ENCODE measurements at places on chromosomes 11 and 22.

DNA sequence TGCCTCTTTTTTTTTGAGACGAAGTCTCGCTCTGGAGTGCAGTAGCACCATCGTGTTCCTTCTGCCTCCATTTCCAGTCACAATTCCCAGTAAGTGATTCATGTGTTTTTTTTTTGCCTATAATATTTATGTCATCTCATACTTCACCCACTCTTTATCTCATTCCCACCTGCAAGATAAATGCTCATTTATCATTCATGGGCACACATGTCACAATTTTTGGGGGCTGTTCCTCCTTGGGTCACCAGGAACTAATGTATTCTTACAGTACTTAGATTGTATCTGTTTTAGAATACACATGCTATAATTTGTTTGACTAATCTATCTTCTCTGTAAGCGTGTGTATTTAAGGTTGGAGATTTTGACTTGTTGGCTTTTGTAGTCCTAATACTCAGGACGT, 222.7 kb downstream of the SWAP70 start:
- DNase-seq = no peak

DNA sequence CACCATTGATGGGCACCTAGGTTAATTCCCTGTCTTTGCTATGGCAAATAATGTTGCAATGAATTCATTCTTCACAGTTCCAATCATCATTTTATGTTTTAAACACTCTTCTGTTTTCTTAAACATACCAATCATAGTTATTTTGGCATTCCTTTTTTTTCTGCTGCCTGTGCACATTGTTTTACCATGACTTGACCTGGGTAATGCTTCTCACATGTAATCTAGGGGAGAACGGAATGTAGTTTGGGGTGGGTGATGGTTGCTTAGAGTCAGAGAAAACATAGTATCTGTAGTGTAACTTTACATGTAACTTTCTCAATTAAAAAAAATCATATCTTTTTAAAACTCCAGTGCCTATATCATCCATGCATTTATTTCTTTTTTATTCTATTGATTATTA, 1945.3 kb upstream of the RAG2 start:
- peak; percentile 92 for DNase-seq

DNA sequence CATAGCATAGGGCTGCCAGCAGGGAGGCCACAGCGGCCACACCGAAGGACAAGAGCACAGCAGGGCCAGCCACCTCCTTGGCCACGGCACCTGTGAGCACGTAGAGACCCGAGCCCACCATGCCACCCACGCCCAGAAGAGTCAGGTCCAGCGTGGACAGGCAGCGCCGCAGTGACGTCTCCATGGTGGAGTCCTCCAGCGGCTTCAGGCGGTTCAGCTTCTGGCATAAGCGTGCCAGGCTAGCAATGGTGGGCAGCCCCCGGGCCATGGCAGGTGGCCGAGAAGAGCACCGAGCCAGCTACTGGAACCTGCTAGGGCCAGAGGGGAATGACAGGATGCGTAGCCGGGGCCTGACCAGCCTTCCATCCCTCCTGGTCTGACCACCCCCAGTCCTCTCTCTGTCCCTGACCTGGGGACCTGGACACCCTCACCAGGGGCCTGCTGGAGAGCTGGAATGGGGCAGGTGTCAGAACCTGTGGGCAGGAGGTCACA, 770 bp downstream of the SLC7A4 start:
- no peak for DNase-seq

GRCh38 chr22:37781434-37782059, 26.2 kb upstream of the GCAT start:
- DNase-seq = no peak

GRCh38 chr22:37025500-37026070, 6.0 kb downstream of the MPST start:
- DNase-seq = no peak

DNA sequence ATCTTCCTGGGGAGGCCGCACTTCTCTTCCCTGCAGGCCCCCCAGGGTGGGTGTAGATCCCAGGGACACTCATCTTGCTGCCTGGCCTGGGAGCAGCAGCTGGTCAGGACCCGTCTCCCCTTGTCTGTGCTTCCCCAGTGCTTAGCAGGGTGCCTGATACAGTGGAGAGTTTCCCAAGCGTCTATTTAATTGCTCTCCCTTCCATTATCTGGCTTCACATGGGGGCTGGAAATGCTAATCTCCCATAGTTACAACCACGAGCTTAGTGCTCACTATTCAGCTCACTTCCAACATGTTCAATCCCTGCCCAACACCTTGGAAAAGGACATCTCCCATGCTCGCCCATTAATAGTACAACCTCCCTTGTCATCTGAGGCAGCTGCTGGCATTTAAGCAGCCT, 100.5 kb downstream of the DSCAML1 start:
- DNase-seq = no peak

All from HS-27A (cell line).